ENCODE measurements at places on chromosomes 3 and 15. TPM values are rescaled to one million over a fixed set of nuclear protein-coding genes. Genes with fewer than 3 reads are reported as not detected.

Gene MCF2L2
- total RNA-seq, result 0.18 TPM

Gene GCSAM
- not detected for total RNA-seq

Gene PLIN1
- not detected for total RNA-seq

Gene GPR171
- not detected for total RNA-seq

Gene GTF2A2
- total RNA-seq, result 26.6 TPM

Gene CYP19A1
- 0.18 TPM for total RNA-seq

Gene ZNF80
- not detected for total RNA-seq

Gene OSTN
- not detected for total RNA-seq

Gene FOXL2
- total RNA-seq, result not detected

Gene GXYLT2
- 43.3 TPM for total RNA-seq

Data from cardiac atrium fibroblast (primary cell).